ENCODE measurements at places on chromosomes 3 and 15.

DNA sequence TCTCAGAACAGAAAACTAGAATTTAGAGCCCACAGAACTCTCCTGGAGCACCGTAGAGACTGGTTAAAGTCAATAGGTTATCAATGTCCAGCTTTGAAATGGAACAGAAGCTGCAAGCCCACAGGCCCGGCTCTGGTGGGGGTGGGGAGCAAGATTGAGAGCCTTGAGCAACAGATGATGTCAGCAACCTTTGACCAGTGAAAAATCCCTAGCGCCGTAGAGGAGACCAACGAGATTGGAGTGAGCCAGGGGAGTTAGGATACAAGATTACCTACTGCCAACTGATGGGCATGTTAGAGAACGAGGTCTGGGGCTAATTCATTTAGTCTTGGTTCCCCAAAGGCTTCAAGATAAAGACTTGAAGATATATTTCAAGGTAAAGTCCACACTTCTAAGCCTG, 345.5 kb upstream of the LMCD1 start:
- no peak for DNase-seq

- DNase-seq: no peak
Measured at GRCh38 chr3:138797508-138798038, 37.2 kb downstream of the PIK3CB start.

- DNase-seq: no peak
Measured at GRCh38 chr3:178120367-178120766, 415.9 kb upstream of the KCNMB2 start.

DNA sequence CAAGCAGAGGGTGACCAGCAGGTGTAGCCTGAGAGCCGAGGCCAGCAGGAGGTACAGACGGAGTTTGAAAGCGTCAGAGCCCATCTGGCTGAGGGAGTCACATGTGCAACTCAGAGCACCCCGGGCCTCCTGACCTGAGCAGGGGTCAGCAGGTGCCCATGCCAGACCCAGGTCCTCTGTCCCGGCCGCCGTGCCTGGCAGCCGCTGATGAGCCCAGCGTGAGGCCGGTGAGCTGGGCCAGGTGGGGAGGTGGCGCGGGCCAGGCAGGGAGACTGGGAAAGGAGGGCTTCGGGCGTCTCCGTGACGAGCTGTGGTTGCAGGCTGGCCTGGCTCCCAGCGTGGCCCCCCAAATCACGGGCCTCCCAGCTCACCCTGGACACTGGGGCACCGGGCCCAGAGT, 130.9 kb downstream of the CHSY1 start:
- no peak for DNase-seq

- DNase-seq: no peak
Measured at GRCh38 chr3:133629146-133629545, 32.6 kb downstream of the TOPBP1 start.

DNA sequence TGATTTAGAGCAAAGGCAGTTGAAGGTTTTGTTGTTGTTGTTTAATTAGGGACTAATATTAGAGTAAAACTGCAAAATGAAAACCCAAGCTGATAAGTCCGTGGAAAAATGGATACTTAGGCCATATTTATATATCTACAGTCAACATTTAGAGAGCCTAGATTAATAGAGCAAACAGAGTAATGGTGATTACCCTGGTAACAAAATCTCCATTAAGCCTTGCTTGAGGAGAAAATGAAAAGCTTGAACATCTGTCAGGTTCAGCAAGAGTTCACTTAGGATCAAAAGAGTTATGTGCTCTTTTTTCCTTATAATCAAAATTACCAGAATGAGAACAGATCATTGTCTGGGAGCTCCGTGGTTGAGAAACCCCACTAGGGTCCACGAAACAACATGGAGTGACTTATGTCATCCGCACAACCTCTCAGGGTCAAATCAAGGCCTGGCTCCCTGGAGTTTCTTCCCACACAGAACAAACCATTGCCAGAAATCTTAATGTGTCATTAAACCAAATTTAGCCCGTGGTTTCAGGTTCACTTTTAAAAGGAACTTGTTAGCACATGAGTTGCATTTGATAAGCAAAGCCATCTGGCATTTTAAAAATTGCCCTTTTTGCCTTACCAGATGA, 381.2 kb downstream of the GABRB3 start:
- DNase-seq: no peak

DNA sequence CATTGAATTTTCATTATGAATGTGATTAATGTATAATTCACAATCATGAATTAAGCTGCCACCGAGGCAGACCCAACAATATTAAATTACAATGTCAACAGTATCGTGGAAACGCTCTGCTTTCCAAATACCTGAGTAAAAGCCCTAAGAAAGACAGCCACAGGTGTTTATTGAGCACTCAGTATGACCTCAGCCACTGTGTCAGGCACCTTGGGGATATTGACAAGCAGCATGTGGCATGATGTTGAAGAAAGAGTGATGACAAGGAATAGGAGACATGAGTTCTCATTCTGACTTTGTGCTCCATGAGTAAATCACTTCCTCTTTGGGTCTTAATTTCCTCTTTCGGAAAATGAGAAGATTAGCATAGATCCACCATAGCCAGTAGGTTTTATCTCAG, 12.8 kb downstream of the C2CD4A start:
- no peak for DNase-seq

GRCh38 chr3:775178-775880, 317.5 kb upstream of the CNTN6 start:
- no peak for DNase-seq

- no peak for DNase-seq
Measured at GRCh38 chr15:100536733-100537132, 8.0 kb upstream of the CERS3 start.

GRCh38 chr3:8416965-8417364, 84.7 kb upstream of the LMCD1 start:
- DNase-seq: no peak

GRCh38 chr15:90016721-90017120, 15.6 kb downstream of the ZNF710 start:
- no peak for DNase-seq

- DNase-seq: no peak
Measured at GRCh38 chr15:39255760-39256159, 325.1 kb upstream of the THBS1 start.

DNA sequence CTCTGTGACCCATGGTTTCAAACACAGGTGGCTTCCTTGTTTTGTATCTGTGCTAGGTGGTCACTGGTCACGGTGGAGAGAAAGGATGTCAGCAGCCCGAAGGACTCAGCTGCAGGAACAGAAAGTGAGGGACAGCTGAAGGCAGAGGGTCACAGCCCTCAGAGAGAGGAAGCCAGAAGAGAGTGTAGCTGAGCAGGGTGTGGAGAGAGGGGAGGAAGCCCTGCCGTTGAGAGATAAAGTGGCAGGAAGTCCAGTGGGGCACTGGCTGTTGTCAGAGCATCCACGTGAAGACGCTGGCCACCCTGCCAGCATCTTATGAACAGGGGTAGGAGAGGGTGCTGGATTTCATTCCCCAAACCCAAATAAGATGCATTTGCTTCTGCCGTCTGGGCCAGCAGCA, 36.9 kb downstream of the LIMD1 start:
- DNase-seq: no peak

DNA sequence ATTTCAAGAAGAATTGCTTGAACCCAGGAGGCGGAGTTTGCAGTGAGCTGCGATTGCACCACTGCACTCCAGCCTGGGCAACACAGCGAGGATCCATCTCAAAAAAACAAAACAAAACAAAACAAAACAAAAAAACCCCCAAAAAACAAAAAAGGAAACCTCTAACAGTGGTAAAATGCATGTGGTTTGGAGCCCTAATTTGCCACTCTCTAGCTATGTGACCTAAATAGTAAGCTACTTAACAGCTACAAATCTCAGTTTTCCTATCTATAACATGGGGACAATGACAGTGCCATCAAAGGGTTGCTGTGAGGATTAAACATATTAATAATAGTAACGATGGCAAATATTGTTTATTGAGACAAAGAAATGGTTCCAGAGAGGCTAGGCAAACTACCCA, 119.4 kb upstream of the LMOD3 start:
- DNase-seq: no peak

GRCh38 chr15:75751116-75751875, 38.6 kb upstream of the CSPG4 start:
- no peak for DNase-seq

DNA sequence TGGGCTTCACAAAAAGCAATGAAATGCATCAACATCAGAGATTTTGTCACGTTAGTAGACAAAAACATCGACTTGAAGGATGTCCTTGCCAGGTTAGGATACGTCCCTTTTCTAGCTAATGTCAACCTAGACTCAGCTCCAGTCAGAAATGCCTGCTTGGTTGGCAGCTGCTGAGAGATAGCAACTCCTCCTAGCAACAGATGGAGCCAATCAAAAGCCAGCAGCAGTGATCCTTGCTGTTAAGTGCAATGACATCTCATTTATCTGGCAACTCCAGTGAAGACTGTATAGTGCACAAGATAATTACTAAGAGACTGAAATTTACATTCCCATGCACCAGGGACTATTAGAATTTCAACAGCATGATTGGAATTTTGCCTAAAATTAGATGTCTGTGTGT, 424.1 kb downstream of the FGF12 start:
- no peak for DNase-seq

DNA sequence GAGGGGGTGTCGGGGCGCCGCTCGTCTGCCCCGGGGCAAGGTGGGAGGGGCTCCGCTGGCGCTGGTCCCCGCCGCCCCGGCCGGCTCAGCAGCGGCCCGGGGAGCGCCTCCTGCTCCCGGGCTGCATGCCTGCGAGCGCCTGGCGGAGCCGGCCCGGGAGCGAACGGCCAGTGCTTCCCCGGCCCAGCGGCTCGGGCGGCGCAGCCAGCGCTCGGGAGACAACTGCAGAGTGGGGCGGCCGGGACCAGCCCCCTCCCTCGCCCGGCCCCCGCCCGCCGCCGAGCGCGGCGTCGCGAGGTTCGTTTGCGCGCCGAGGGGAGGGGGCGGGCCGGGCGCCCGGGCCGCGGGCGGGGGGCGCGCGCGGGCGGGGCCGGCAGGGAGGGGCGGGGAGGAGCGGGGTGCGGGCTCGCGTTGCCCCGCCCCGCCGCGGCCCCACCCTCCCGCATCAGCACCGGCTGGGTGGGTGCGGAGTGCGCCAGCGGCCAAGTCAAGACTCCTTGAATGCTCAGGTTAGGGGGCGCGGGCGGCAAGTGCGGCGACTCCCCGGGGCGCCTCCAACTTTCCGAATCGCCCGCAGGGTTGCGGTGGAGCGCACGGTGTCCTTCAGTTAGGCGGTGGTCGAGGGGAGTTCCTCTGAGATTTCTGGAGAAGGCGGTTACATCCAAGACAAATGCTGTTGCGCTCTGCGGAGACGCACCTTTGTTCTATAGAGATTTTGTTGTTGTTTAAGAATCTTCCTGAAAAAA, at the start of gene RGMA:
RGMA (minus strand) TSS at position 231 of the 746 bp plus-strand sequence. CDS start 279 bp downstream, outside the sequence.
- no peak for DNase-seq

DNA sequence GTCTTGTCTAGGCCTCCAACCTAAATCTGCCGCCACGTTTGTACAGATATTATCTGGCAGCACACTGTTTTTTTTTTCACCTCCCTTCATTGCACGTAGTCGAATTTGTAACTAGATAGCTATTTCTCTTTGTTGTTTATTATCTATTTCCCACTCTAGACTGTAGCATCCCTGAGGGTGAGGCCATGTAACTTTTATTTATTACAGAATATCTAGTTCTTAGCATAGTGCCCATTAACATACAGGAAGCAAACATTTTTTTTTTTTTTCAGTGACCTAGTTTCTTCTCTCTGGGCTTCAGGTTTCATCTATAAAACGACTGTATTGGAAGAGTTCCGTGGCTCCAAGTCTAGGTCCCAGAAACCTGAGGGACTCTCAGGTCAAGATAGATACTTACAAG, 354.3 kb downstream of the FGF12 start:
- no peak for DNase-seq

DNA sequence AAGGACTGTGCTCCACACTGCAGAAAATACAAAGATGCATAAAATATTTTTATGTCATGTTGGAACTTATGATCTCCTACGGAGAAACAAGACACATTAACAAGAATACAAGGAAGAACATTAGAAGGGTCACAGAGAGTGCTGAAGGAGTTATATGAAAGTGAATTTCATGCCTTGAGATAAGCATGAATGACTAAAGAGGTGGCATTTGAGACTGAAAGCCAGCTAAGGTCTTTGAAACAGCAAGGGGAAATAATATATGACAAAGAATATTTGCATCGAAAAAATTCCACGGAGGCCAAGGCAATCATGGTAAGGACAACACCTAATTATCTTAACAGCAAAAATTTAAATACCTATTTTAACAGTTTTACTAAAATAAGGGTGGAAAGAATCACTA, 12.5 kb downstream of the GSK3B start:
- no peak for DNase-seq

GRCh38 chr3:116614795-116615362, 94.7 kb upstream of the TUSC7 start:
- DNase-seq: no peak

DNA sequence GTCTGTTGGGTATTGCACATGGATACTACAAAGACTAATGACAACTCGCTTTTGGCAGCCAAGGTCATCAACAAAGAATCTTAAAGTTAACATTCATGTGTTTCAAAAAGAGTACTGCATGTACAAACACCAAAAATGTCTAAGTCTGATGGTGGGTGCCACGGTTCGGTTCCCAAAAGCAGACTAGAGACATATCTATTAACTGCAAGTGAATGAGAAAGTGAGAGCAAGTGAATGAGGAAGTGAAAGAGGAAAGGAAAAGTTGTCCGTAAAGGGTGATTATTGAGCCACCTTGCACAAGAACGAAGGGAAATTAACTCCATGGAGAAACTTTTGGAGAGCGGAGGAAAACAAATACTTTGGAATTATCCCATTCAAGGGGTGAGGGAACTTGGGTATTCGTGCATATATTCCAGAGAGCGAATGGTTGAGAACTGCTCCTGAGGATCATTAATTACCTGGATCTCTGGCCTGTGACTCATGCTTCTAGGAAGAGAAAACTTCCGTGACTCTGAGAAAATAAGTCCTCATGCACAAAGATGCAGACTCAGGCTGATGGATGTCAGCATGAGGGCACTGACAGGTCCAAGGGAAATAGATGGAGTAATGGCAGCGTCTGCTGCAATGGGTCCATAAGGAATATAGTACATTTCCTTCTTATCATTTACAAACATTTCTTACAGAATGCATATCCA, 336.5 kb upstream of the TGFBR2 start:
- DNase-seq: no peak

DNA sequence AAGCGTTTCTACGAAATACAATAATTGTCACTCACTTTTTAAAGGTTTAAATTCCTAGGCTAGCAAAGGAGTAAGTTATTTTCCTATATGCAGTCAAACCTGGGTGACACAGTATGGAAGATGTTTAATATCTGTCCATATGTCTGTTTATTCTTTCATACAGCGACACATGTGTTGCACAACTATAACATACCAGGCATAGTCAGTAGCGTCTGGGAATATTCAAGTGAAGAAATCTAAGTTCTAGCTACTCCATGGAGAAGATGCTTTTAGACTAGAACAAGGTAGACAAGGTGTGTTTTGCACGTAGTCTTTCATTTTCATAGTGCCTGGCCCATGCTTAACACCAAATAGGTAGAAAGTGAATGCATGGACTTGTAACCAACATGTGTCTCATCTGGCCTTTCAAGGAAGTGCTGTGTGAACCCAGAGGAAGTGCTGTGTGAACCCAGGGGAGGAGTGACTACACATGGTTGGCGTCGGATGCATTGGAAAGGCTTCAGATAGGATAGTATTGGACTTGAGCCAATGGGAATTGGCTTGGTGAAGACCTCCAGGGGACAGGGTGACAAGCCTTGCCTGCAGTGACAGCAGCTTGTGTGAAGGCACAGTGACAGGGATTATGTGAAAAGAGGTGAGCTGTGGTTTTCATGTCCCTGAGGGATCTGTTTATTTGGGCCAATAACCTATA, 267.0 kb downstream of the PTPRG start:
- no peak for DNase-seq

- peak; percentile 17 for DNase-seq
Measured at GRCh38 chr15:69573815-69574475, 121.3 kb downstream of the RPLP1 start.

Measured in nucleus accumbens (tissue), 56 donors.